ENCODE measurements at places on chromosomes 13 and 19.

GRCh38 chr13:65168026-65168425 lies 2062.1 kb downstream of the PCDH9 start:
- DNase-seq = no peak

DNA sequence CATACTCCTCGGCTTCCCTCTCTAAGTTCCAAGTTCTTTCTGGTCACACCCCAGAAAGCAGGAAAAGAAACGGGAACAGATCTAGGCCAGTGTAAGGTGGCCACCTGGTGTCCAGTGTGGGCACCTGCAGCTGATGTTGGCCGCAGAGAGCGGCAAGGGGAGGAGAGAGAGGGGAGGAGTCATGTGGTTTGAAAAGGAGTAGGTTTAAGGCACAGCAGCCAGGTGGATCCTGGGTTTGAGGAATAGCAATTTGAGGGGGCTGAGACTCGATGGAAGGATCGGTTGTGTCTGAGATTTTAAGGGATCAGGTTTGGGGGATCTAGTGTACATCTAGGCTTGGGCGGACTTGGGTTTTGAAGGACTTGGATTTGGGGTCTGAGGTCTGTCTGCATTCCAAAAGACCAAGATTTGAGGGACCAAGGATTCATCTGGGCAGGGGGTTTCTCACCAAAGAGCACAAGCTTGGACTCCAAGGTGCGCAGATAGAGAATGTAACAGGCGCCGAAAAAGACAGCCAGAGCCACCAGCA lies 1.2 kb downstream of the RABAC1 start:
- no peak for DNase-seq

GRCh38 chr13:73390100-73390499 lies 331.3 kb downstream of the KLF5 start:
- no peak for DNase-seq

DNA sequence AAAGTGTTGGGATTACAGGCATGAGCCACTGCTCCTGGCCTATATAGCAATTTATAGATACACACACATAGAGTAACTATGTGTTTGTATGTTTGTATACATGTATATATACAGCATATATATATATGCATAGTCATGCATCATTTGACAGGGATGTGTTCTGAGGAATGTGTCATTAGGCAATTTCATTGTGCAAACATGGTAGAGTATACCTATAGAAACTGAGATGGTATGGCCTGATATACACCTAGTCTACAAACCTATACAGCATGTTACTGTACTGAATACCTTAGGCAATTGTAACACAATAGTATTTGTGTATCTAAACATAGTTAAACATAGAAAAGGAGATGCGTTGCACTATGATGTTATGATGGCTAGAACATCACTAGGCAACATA lies 53.0 kb upstream of the PCCA start:
- no peak for DNase-seq

DNA sequence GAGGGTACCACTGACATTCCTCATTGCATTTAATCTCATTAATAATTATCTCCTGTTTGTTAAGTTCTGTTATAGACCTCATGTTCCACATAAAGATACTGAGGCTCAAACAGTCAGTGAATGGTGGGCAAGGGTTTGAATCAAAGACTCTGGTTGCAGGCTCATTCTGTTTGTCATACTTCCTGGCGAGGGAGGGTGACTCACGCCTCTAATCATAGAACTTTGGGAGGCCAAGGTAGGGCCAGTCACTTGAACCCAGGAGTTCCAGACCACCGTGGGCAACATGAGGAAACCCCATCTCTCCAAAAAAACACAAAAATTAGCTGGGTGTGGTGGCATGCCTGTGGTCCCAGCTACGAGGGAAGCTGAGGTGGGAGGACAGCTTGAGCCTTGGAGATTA lies 220.7 kb upstream of the MIR17HG start:
- DNase-seq = no peak

GRCh38 chr19:10593820-10594637 lies 6.9 kb upstream of the AP1M2 start:
- DNase-seq = no peak

DNA sequence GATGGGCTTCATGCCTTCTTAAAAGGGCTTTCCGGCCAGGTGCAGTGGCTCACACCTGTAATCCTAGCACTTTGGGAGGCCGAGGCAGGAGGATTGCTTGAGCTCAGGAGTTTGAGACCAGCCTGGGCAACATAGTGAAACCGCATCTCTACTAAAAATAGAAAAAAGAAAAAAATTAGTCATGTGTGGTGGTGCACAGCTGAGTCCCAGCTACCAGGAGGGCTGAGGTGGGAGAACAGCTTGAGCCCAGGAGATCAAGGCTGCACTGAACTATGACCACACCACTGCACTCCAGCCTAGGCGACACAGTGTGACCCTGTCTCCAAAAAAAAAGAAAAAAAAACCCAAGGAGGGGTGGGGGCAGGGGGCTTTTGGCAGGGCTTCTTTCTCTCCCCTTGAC lies 7.2 kb downstream of the CARS2 start:
- DNase-seq = no peak

GRCh38 chr13:94119360-94119936 lies 360.0 kb downstream of the DCT start:
- DNase-seq = no peak

GRCh38 chr13:32150239-32150638 lies 118.7 kb downstream of the FRY start:
- no peak for DNase-seq

DNA sequence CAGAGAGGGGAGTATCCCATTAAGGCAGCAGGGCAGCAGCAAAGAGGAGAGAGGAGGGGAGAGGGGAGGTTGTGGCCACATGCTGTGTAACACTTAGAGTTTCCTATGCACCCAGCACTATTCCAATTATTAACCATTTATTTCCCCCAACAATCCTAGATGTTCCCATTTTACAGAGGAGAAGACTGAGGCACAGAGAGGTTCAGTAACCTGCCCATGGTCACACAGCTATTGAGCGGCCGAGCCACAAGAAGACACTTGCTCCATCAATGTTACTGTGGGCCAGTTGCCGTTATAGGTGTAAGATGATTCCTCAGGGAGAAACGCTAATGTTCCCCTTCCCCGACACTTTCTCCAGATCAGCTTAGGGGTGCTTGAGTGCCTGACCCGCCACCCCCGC lies 69.2 kb downstream of the INSR start:
- DNase-seq = no peak

DNA sequence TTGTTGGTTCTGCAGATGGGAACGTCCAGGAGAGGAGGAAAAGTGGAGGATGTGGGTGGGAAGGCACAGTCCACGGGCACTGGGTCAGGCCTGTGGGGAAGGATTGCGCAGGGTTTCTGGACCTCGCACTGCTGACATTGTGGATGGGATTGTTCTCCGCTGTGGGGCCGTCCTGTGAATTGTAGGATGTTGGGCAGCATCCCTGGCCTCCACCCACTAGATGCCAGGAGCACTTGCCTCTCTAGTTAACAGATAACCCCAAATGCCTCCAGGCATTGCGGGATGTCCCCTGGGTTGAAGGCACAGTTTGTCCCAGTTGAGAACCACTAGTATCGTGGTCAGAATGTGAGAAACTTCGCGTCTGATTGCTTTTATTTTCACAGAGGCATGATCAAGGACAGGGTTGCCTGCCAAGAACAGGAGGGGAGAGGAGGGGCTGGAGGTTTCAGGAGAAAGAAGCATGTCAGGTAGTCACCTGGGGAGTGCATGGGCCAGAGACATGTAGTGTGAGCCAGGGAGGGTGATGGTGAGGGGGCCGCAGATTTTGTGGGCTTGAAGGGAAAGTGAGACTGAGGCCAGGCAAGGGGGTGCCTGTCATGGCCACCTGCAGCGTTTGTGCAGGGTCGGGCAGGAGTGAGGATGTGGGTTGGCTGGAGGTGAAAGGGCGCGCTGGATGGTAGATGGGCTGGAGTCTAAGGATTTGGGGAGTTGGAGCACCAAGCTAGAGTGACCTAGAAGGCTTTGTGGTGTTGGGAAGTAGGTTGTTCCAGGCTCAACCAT lies 3.2 kb downstream of the ZNF628 start:
- DNase-seq = no peak

- no peak for DNase-seq
Observed at GRCh38 chr19:11377237-11377636, 2.8 kb downstream of the SWSAP1 start.

DNA sequence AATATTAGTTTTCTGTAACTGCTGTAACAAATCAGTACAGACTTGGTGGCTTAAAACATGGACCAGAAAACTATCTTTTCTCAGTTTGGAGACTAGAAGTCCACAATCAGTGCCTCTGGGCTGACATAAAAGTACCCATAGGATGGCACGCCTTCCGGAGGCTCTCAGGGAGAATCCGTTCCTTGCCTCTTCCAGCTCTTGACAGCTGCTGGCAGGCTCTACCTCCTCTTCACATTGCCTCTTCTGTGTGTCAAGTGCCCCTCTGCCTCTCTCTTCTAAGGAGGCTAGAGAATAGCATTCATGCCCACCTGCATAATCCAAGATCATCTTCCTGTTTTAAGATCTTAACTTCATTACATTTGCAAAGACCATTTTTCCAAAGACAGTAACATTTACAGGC lies 1194.2 kb downstream of the EFNB2 start:
- DNase-seq = no peak

GRCh38 chr13:112194579-112194978 lies 127.6 kb downstream of the SOX1 start:
- DNase-seq = no peak

DNA sequence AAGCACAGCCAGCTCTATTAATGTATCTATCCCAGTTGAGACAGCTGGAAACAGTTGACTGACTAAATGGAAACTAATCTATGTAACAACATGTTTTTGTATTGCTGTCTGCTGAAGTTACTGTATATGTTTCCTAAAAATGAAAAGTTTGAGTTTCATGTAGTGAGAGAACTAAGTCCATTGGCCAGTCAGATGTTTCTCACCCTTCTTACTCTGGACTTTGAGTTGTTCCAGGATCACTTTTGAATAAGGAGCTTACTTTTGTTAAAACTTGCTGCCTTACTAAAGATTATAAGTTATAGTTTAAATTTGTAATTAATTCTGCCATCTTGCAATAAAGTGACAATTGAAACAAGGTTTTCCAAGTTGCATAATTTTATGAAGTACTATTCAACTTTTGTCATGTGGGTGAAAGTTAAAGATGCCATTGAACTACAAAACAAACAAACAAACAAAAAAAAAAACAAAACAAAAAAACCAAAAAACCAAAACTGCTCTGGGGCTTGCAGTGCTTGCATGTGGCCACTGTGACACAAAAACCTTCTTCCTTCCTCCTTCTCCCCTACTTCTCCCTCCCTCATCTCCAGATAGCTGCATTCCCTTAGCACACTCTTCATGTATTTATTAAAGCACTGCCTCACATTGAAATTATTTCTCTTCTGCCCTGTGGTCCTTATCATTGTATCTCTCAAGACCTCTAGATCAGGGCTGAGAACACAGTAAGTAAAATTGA lies 15.3 kb downstream of the WDFY2 start:
- no peak for DNase-seq

DNA sequence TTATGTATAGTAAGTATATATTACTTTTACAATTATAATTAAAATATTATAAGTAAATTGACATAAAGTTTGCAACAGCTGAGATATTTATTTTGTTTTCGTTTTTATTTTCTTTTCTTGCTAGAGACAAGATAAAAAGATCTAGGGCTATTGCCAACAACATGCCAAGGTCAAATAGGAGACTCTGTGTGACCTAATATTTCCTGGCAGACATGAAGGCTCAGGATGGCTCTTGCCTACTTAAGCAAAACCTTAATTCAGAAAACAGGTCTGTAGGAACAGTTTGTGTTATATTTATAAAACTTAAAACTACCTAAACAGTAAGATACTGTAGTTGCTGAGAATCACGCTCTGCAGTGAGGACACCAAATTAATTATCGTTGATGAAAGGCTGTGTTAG lies 145.2 kb downstream of the RFC3 start:
- DNase-seq = no peak

DNA sequence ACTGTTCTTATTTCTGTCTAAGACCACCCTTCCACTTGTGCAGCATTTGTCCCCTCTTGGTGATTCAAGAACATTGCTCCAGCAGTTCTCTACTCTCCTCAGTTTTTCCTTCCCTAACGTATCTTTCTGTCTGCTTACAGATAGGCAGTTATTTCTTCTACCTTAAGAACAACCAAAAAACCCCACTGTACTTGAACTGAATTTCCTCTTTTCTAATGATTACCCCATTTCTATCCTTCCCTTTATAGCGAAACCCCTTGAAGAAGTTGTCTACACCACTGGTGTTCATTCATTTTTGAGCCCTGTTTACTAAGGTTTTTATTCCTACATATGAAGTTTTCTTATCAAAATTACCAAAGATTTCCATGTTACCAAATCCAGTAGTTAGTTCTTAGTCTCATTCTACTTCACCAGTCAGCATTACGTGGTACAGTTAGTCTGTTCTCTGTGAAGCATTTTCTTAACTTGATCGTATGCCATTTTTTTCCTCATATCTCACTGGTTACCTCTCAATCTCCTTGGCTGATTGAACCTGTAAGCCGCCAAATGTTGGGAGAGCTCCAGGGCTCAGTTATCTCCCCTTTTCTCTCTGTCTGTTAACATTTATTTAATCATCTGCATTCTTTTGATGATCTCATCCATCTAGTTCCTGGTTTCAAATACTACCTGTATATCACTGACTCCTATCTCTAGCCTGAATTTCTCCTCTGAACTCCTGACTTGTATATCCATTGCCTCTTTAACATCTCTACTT lies 9.0 kb downstream of the LSM14A start:
- no peak for DNase-seq

GRCh38 chr13:39780711-39781110 lies 125.2 kb downstream of the COG6 start:
- no peak for DNase-seq

- no peak for DNase-seq
Observed at GRCh38 chr13:111129465-111130115, 14.5 kb downstream of the ARHGEF7 start.

DNA sequence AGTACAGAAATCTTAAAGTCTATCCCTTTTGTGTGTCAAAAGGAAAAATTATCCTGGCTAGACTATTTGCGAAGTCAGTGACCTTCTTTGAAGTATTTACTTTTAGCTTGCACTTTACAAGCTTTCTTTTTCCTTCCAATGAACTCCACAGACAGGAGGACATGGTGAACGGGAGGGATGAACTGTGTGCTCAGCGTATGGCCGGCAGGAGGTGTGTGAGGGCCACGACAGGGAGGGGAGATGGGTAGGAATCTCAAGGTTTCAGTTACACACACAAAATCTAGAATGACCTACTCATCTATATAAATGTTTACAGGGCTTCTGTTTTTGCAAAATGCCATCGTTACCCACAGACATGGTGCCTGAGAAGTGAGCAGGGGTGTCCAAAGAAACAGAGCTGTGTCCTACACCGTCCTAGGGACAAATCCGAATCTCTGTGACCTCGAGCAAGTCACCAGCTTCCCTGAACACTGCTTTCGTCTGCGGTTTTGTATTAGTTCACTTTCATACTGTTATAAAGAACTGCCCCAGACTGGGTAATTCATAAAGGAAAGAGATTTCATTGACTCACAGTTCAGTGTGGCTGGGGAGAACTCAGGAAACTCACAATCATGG lies 537.2 kb downstream of the LIG4 start:
- no peak for DNase-seq

- peak; percentile 85 for DNase-seq
Observed at GRCh38 chr13:113881614-113882266, 17.9 kb upstream of the GAS6 start.

All from vagina (tissue), 2 donors.